ENCODE measurements at places on chromosomes 3 and 15.
A peak's percentile ranks its signal among the peaks of the same experiment; 100 is the strongest.

DNA sequence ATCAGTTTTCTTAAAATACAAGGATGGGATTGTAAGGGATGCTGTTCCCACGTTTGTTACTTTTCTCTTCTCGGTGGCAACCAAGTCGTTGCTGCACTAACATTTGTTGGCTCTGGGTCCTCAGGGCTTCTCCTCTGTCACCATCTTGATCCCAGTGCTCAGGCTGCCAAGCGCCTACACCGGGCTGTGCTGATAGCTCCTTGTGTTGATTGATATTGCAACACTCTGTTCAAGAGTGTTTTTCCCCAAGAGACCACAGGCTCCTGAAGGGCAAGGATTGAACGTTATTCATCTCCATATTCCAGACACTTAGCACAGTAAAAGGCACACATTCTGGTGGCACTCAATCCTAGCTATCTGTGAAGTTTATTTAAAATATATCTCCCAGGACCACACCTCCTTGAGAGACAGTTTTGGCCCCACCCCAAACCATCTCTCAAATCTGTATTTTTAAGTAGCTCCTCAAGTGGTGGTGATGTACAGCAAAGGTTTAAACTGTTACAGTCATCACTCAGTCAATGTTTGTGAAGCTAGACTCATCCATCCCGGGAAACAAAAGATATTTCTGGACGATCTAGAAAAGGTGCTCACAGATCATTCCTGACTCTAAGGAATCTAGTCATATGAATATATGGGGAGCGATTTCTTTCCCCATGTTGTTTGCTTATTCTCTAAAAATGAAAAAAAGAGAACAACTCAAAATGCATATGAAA, 38.5 kb upstream of the FOXP1 start:
- DNase-seq, result no peak

DNA sequence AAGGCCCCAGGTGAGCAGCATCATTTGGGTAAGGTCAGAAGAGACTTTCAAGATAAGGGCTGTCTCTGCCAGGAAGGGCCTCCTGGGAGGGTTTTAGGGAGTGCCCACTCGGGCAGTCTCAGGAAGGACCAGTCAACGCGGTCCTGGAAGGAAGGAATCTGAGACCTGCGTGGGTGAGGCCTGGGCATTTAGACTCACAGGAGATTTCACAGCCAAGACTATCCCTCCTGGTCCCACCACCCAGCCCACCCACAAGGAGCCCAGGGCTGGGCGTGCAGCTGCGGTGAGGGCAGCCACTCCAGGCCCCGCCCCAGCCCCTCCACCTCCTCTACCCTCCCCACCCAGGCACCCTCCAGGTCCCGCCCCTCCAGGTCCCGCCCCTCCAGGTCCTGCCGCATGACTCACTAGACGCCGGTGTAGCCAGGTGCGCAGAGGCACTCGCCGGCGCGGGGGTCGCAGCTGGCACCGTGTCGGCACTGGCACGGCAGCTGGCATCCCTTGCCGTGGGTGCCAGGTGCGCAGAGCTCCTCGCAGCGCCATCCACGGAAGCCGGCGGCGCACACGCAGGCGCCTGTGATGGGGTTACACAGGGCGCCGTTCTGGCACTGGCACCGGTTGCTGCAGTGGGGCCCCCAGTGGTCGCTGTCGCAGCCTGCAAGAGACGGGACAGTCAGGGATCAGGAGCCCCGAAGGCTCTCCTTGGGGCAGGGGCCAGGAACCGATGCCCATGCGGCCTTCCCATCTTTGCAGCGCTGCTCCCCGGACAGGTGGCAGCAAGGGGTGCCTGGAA, 112.7 kb downstream of the RAB11A start:
- DNase-seq, result no peak

DNA sequence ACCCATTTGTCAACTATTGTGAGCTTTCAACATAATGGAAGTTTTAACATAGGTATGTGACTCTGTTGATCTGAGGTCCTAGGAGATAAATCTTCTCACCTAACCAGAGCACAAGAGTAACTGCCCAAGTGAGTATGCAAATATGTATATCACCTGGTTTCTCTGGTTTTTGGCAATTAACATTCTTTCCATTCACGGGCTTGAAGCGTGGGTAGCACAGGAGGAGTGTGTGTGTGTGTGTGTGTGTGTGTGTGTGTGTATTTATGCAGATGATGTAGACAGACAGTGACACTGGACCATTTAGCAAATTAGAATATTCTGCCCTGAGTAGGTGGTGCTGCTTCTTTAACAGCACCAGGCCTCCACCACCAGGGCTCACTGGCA, 15.0 kb downstream of the EPHB1 start:
- no peak for DNase-seq

DNA sequence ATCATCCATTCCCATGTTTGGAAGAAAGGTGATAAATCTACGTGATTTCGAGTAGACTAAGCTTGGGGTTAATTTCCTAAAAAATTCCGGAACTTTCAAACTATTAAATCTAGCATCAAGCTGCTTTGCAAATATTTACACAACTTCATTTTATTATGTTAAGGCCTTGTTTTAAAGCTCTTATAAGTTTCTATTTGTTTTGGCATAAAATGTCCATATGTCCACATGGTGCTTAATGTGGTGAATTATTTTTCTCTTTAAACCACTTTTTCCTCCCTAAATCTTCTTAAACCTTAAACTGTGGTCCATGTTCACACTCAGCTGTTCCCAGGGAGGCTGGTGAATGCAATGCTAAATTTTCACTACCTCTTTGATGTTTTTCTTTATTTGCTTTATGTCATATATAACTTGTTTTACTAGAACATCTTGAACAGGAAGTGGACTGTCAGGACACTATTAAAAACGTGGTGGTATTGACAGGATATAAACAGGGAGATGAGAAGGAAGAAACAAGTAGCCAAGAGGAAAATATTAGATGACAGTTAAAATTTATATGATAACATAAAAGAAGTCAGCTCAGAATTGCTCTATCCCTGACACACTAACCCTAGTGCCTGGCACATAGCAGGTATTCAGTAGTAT, 72.5 kb upstream of the AGTR1 start:
- DNase-seq, result no peak

DNA sequence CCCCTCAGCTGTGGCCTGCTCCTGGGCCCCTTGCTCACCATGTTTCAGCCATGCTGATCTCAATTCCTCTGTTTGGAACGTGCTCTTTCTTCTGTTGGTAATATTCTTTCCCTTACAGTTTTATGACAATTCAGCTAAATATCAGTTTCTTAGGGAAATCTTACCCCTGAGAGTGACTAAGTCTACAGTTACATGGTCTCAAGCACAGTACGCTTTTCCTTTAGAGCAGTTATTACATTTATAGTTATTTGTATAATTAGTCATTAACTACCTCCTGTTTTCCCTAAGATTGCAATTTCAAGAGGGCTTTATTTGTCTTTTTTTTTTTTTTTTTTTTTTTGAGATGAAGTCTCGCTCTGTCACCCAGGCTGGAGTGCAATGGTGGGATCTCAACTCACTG, 23.5 kb downstream of the C3orf62 start:
- DNase-seq, result no peak

DNA sequence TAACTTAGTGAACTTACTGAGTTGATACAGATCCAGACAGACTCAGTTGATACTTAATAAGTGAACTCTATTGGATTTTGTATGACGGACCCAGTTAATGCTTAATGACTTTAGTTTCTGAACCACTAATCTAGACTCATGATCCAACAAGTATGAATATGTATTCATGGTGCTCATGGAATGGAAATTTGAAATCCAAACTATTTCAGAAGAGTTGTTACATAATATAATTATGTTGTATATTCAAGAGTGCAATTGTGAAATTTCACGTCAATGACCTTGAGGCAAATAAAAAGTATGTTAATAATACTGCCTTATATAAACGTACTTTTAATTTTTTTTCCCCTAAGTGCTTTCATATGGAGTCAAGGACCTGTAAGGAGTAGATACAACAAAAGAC, 78.8 kb downstream of the THRB start:
- DNase-seq, result no peak

DNA sequence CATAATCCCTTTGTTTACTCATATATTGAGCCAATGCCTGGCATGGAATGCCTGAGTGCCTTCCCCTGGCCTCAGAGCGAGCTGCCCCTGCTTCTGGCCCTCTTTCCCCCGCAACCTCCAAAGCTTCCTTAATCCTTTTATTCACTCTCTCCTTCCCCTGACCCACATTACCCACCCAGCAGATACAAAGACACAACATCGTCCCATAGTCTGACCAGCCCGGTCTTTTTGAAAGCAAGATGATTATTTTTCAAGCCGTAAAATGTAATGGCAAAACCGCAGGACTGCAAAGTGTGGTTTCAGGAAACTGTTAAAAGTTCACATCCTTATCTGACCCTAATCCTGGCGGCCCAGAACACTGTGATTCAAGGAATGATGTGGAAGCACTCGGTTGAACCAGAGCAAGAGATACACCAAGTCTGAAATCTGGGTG, 78.4 kb upstream of the LRTM1 start:
- no peak for DNase-seq

- no peak for DNase-seq
Observed at GRCh38 chr3:63167113-63167512, 111.0 kb upstream of the SYNPR start.

GRCh38 chr3:109731639-109732473, 394.5 kb upstream of the DPPA4 start:
- no peak for DNase-seq

GRCh38 chr3:72996121-72996472, 514 bp upstream of the PPP4R2 start:
- DNase-seq, result no peak

DNA sequence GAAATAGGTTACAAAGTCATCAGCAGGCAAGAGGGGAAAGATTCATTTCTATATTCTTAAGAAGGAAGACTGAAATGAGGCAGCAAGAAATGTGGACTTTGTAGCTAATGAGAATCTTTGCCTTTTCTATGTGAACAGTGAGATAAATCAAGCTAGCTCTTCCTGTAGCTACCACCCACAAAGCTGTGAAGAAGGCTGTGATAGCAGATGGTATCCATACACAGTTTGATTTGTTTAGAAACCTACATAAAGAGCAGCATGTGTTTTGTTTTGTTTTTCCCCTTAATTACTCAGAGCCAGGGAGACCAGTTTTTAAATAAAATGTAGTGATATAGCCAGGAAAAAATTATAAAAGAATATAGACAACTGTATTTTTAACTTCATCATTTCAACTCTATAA, 45.5 kb downstream of the TEX9 start:
- no peak for DNase-seq

DNA sequence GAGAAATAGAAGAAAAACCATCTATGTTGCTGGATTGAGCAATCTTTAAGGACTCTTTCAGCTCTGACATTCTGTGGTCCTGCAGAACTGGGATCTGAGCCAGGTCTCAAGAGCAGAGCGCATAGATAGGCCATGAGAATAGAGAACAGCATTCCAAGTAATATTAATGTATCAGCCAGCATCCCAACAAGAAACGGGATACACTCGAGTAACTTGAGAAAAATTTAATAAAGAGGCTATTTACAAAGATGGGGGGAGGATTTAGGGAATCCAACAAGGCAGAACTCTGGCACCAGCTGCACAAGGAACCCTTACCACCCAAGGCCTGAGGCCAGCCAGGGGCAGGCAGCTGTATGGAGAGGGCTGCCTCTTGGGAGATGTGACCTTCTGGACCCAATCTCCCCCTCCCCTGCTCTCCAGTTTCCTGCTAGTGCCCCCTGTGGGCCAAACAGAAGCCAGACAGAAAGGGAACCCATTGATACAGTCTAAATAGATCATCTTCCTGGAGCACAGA, 8.2 kb downstream of the TMOD2 start:
- no peak for DNase-seq

DNA sequence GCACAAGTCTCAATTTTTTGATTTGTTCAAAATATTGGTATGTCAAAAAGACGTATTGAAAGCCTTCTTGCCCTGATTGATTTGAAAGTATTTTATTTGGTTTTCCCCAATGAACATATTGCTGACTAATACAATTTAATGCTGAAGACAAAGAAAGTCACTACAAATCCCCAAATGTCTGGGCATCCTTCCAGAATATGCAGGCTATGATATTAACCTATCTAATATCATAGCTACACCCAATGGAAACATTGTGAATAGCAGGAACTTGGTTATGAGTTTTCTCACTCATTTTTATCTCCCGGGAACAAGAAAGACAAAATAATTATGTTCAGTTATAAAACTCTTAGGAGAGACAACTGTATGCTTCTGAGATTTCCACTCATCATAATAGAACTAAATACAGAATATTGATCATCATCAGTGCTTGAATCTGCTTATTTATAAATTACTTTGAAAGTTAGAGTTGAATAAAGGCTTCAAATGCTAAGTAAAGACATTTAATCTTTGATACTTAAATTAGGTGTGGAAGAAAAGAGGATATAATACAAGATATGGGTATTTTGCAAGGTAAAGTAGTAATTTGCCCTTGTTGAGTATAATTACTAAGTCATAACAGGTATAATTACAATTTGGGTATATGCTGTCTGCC, 483.9 kb downstream of the RBMS3 start:
- DNase-seq, result no peak

DNA sequence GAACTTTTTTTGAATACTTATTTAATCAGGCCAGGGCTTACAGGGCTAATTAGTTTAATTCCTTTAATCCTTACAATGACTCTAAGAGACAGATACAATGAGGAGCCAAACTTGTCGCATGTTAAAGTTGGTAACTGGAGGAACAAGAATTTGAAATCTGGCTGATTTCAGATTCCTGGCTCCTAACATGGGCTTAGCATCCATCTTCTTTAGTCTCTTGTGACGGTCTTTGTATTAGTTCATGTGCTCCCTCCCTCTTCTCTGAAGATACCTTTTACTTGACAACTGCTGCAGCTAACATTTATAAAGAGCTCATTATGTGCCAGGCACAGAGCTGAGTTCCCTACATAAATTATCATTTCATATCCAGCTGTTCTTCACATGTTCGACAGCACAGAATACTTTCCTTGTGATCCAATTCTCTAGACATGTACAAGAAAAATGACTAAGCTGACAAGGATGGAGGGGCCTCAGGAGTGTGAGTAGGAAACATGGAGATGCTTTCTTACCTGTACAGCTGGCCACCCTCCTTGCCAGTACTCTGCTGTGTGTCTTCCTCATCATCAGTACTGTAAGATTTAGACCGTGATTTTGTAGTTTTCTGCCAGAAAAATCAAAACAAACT, 206.8 kb upstream of the STRIT1 start:
- DNase-seq, result no peak

DNA sequence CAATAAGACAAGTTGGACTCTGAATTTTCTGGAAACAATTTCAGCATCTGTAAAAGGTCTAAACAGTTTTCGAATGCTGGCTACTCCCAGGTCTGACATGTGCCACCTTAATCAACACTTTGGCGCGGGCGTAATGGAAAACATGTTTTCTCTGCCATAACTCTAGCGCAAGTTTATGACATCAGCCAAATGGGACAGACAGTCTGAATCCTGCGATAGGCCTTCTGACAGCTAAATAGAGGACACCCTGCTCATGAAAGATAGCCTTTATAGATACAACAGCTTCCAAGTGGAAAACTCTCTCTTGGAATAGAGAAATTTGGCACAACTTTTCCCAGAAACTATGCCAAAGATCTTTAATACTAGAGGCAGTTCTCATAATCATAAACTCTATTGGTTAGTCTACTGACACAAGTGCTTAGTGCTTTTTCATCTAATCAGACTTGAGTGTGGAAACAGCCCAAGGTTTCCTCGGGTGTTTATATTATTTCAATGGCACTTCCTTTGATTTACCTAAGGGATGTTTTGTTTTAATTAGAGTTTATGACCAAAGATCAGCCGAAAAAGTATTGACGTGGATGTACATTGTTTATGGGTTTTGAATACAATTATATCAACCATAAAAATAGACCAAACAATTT, 120.1 kb upstream of the DPH6 start:
- peak; percentile 61 for DNase-seq

- DNase-seq, result no peak
Observed at GRCh38 chr15:55007561-55007960, 189.2 kb downstream of the RSL24D1 start.
